ENCODE measurements at places on chromosomes 6 and 20.

DNA sequence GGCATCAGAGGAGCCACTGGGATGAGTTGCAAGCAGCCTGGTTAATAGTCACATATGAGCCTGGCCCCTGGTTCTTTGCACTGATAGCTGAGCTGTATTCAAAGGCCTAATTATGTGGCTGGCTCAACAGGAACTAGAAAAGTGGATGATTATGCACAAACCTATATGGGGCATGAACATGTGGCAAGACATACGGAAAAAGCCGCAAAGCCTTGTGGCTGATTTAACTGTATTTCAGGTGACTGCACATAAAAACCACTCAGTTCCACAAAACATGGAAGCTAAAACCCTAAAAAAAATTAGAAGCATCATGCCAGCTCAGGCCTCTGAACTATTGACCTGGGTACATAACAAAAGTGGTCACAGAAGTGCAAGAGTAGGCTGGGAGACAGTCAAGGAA, 13.0 kb upstream of the MUC22 start:
- no peak for DNase-seq

DNA sequence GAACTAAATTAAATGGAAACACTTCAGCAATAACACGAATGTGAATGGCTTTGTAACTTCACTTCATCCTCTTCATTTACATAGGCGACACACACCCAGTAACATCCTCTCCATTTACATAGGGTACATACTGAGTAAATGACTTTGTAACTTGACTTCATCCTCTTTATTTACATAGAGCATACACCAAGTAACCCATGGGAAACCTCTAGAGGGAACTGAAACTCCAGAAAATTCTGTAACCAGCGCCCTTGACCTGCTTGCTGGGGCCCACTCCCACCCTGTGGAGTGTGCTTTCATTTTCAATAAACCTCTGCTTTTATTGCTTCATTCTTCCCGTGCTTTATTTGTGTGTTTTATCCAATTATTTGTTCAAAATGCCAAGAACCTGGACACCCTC, 81.6 kb upstream of the OPRM1 start:
- DNase-seq: no peak

- no peak for DNase-seq
Observed at GRCh38 chr20:33829636-33830035, 18.5 kb downstream of the CHMP4B start.

DNA sequence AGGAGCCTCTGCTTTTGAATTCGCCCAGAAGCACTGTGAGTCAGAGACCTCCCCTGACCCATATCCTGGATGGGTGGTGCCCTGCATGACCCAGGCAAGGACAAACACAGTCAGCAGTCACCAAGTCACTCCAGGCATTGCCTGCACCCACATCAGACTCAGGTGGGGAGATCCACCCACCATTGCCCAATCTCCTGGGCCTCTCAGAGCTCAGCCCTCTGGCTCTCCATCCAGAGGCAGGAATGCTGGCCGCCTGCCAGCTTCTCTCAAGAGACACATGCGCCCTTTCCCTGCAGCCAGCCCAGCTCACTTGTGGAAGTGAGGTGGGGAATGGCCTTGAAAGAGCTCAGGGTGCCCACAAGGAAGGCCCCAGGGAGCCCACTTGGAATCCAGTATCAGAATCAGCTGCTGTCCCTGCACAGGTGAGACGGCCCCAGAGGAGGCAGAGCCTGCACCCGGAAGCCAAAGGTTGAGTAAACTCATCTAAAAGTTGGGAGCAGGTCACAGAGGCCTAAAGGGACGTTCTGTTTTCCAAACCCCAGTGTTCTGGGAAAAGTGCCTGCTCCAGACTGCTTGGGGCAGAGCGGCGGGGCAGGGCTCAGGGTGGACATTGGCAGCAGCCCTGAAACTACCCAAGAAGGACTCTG, 129.8 kb downstream of the PREX1 start:
- peak; percentile 79 for DNase-seq

DNA sequence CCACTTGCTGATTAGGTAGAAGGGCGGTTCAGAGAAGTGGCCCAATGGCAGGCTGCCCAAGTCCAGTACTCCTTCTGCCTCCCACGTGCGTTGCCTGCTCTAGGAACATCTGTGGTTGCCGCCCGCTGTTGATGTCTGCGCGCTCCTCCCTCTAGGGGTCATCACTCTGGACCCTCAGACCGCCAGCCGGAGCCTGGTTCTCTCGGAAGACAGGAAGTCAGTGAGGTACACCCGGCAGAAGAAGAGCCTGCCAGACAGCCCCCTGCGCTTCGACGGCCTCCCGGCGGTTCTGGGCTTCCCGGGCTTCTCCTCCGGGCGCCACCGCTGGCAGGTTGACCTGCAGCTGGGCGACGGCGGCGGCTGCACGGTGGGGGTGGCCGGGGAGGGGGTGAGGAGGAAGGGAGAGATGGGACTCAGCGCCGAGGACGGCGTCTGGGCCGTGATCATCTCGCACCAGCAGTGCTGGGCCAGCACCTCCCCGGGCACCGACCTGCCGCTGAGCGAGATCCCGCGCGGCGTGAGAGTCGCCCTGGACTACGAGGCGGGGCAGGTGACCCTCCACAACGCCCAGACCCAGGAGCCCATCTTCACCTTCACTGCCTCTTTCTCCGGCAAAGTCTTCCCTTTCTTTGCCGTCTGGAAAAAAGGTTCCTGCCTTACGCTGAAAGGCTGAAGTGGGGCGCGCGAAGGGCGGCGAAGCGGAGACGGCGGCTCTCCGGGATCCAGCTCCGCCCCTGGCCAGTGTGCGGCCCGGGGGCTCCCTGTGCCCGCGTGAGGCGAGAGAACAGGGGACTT, 8.5 kb downstream of the TRIM15 start:
- DNase-seq: peak; percentile 72

DNA sequence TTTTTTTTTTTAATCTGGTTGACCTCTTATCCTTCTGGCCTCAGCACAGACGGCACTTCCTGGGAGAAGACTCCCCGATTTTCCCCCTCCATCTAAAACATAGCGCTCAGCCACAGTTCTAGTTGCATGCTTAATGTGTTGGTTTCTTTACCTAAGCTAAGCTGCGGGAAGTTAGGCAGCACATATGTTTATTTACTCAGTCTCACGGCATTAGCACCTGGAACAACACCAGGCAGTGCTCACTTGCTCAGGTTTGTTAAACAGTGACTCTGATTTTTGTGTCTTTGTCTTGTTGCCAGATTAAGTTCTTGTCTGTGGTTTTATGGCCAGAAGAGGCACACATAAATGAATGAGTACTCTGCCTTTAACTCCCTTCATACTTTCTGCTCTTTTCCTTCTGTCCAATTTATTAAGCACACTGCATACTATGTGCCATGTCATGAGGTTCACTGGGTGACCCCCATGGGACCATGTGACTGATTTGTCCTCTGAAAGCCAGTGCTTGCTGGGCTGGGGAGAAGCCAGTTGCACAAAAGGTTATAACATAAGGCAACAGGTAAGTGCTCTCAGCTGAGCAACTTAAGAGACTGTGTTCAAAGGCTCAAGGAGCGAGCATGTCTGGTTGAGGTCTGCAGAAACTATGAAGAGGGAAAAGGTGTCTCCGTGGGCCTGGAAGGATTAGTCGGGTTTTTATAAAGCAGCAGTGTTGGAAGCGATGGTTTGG, 93.6 kb downstream of the RPP40 start:
- no peak for DNase-seq

DNA sequence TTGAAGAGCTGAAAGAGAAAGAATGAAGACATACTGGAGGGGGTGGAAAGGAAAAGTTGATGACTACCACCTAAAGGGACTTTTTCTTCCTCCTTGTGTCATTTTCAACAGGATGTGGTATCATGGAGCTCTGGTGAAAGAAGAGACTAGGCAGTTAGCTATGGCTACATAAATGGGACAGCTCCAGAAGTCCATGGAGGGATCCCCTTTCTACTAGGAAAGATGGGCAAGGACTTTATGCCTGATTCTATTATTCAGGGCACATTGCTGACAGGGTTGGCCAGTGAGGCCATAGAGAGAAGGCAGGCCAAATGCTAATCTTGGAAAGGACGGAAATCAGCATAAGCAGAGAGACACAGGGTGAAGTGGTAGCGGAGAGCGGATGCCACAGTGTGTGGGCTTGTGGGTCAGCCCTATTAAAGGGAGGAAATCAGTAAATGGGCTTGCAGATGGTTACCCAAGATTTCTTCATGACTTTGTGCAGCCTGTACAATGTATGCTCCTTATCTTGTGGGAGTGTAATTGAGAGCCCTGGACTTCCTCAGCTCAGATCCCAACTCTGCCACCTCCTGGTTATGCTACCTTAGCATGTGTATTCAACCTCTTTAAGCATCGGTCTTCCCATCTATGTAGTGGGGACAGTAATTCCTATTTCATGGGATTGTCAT, 77.4 kb upstream of the TMEM170B start:
- DNase-seq: no peak
